ENCODE measurements at places on chromosomes 2 and 18.

- DNase-seq, result no peak
Measured at GRCh38 chr2:28395334-28396061, 2.8 kb downstream of the FOSL2 start.

DNA sequence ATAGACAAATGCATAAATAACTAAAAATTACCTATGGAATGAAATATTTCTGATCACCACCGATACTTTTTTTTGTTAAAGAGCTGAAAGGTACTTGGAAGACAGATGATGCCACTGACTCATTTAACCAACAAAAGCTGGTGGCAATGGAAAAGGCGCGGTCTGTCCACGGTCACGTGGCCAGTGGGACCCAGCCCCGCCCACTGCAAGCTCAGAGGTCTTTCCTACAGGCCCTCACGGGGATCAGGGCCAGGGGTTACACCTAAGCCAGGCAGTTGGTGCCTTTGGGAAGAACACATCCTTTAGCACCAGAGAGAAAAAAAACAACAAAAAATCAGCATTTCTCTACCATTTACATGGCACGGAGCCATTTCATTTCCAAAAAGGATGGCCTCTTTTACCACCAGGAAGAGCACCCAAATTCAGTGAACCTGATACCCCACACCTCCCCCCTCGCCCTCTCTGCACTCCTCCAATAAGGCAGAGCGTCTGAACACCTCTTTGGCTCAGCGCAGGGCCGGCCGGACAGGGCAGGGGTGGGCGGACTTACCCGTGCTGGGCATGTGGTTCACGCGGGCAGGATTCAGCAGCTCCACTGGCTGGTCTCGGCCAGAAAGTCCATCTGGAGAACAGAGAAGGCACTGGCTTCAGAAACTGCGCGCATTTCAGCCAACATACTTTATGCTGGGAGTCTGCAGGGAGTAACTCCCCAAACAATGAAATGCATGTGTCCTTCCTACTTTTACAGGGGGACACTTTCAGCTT, 164.6 kb downstream of the HDAC4 start:
- no peak for DNase-seq

DNA sequence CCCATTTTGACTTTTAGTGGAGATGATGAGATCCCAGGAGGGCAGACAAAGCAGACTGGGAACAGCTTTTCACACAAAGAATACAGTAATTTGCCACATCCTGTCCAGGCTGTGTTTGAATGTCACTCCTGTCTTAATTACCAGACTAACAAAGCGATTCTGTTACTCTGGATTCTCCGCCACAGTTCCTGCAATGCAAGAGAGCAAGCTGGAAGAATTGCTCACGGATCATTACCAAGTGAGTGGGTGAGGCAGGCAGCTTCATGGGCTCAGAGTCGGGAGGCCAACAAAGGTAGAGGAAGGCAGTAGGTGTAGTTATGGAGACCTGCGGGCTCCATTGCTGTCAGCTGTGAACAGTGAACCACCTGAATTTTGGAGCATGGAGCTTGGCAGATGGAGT, 250.5 kb upstream of the ATP5MC3 start:
- DNase-seq, result no peak

GRCh38 chr2:220892018-220892634, 680.0 kb downstream of the EPHA4 start:
- DNase-seq, result no peak

- no peak for DNase-seq
Measured at GRCh38 chr2:219125886-219126270, 34.7 kb downstream of the NHEJ1 start.

DNA sequence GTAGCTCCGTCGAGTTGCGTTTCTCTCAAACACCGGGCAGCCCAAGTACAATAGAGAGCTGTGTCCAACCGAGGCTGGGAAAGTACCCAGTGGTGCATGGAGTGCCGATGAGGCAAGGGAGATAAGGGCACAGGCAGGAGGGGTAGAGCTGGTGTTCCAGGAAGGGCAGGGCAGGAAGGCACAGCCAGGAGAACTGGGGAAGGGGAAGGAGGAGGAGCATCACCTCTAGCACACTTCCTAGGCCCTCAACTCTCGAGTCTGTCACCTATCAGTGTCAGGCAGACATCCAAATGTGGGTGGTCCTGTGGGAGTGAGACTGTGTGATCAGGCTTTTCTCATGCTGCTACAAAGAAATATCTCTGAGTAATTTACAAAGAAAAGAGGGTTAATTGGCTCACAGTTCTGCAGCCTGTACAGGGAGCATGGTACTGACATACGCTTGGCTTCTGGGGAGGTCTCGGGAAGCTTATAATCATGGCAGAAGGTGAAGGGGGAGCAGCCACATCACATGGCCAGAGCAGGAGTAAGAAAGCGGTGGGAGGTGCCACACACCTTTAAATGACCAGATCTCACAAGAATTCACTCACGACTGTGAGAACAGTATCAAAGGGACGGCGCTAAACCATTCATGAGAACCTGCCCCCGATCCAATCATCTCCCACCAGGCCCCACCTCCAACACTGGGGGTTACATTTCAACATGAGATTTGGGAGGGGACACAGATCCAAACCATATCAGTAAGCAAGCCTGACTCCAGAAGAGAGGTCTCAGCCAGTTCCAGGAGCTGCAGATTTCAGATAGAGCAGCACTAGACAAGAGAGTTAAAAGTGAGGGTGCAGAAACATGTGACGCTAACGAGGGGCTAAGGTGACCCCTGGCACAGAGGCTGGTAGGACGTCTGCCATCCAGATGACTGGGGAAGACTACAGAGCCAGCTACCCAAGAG, 75.7 kb downstream of the MBOAT2 start:
- DNase-seq, result no peak

GRCh38 chr2:54206596-54206995, 49.4 kb downstream of the TSPYL6 start:
- DNase-seq, result no peak

GRCh38 chr2:168198476-168199207, 48.8 kb downstream of the STK39 start:
- no peak for DNase-seq

DNA sequence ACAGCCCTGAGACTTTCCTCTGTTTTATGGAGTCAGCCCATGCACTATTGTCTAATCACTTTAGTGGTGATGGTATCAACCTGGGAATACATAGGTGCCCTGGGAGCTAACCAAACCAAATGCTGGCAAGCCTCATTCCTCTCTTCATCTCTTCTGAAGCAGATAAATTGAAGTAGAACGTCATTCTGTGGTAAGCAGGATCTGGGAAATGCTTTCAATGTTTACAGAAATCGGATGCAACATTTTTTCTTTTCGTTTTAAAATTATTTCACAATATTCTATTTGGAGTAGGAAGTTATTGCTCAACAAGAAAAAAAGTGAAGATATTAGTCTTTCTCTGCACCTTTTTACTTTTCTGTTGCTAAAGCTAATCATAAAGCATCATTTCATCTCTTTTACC, 114.2 kb downstream of the RBMS1 start:
- DNase-seq, result no peak

GRCh38 chr2:46615986-46616485, 136.7 kb downstream of the TMEM247 start:
- DNase-seq, result peak; percentile 4

- DNase-seq, result no peak
Measured at GRCh38 chr2:219726916-219727315, 99.5 kb downstream of the SLC4A3 start.

DNA sequence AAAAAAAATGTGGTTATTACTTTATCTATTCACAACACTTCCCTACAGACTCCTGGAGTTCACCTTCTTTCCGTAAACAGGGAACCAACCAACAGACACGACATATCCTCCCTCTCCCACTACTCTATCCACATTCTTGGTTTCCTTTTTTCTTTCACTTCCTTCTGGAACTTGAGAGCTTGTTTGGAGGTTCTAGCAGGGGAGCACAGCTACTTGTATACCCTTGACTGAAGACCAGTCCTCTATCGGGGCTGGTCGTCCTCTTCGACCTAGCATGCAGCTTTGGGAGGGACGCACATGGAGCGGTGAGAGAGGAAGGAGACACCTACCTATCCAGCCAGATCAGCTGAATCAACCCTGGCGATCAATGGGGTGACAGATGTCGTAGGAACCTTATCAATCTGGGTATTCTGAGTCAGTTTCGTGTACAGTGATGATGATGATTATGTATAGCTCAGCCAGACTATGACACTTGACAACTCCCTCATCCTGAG, 43.5 kb upstream of the MSH2 start:
- DNase-seq, result no peak

DNA sequence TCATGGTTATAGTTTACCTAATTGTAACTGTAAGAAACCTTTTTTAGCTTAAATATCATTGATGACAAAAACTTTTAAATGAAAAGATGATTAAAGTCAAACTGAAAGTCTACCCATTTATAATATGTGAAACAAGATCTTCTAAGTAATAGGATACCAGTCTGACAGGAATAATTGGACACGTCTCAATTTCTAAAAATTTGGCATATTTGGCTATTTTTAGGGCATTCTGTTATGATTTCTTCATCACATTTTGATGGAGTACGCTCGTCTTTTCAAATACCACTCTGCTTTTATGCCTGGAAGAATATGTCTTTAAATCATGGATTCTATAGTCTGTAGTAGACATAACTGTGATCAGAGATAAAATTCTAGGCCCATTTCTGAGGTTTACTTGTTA, 1.3 kb downstream of the R3HDM1 start:
- DNase-seq, result no peak

DNA sequence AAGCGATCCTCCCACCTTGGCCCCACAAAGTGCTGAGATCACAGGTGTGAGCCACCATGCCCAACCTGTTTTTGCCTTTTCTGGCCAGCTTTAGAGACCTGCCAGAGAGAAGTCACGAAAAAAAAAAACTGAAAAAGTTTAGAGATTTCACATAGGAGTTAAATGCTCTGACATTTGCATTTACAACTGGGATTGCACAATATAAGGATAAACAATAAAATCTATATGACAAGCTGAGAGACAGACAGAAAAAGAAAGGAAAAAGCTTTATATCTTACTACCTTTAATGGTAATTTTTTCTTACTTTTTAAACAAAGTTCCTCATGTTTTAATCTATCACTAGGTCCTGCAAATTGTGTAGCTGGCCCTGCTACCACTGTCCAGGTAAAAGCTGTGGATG, 466.5 kb downstream of the TXNL1 start:
- no peak for DNase-seq

GRCh38 chr2:119983108-119983507, 29.8 kb upstream of the EPB41L5 start:
- DNase-seq, result no peak

- DNase-seq, result no peak
Measured at GRCh38 chr2:6780765-6781274, 84.9 kb downstream of the CMPK2 start.

DNA sequence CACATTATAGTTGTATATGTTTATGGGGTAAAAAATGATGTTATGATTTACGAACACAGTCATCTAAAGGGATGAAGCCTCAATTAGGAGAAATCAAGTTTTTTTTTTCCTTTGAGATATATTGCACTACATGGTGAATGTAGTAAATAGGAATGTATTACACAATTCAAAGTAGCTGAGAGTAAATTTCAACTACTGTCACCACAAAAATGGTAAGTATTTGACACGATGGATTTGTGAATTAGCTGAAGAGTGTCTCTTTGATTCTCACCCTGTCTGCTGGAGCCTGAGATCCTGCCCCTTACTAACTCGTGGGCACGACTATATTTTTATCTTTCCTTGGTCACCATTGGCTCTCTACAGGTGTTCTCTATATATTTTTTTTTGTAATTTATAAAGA, 540.4 kb upstream of the DSEL start:
- no peak for DNase-seq

DNA sequence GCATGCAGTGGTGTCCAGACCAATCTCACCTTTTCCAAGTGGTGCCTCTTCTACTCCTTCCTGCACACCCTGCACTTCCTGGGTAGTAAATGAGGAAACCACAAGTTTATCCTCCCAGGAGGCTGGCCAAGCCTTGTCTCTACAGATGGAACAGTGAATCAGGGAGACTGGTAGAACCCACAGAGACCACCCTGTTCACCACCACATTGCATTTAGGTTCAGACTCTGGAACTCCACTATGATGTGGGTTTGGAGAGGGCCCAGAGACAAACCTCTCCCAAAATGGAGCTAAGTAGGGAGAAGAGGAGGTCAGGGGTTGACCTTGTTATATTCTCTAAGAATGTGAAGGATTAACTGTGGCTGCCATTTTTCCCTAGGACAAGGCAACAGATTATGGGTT, 102.8 kb upstream of the FZD7 start:
- DNase-seq, result no peak

DNA sequence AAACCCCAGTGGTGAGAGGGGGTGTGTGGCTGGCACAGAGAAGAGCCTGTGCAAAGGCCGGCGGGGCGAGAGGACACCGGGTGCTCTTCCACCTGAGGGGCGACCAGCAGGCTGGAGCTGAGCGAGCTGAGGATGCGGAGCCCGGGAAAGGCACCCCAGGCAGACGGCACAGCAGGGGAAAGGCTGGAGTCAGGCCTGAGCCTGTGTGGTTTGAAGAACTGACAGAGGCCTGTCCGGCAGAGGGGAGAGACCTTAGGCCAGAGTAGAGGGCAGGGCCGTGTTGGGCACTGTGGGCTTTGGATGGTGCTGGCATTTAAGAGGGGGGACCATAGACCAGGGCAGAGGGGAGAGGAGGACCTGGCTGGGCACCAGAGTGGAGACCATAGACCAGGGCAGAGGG, 149.8 kb downstream of the RTP5 start:
- no peak for DNase-seq

DNA sequence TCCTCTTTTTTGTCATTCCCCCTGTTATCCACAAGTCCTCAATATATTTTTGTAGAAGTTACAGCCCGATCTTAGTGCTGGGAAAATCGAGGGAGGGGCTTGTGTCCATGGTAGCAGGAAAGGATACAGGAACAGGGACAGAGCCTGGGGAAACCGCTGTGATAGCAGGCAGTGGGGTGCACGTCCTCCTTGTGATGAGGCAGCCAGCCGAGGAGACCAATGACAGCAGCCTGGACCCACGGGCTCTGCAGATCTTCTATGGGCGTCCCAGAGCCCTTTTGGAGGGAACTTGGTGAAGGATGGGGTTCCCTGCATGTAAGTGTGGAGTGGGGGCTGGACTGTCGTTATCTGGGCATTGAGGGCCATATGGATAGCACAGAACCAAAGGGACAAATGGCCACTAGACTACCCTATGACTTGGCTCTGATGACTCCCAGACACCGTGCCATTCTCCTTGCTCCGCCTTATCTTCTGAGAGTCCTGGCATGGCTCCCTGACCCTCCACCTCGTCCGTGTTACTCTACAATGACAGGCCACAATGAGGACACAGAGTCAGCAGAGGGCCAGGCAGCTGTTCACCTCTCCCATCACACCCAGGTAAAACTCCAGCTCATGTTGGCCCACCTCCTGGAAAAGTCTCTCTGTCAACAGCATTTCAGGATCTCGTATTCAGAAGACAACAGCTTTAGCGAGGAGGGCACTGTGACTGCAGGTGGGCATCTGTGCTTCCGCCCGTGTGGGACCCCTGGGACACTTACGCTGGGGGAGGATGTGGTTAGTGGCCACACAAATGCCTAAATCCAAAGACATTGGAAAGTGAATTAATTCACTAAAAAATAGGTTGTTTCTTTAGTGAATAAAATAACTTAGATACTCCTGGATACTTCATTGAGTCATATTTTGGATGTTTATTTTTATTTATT, 100.1 kb downstream of the VAPA start:
- DNase-seq, result no peak

GRCh38 chr2:167177196-167177595, 288.9 kb downstream of the XIRP2 start:
- DNase-seq, result no peak

GRCh38 chr2:239006622-239007285, 158.9 kb downstream of the TWIST2 start:
- no peak for DNase-seq

Measured in effector CD8-positive, alpha-beta T cell (primary cell).